ENCODE measurements at places on chromosomes 2 and 18.
A peak's percentile ranks its signal among the peaks of the same experiment; 100 is the strongest.

GRCh38 chr2:118292991-118293390, 204.7 kb downstream of the INSIG2 start:
- ATAC-seq = no peak

DNA sequence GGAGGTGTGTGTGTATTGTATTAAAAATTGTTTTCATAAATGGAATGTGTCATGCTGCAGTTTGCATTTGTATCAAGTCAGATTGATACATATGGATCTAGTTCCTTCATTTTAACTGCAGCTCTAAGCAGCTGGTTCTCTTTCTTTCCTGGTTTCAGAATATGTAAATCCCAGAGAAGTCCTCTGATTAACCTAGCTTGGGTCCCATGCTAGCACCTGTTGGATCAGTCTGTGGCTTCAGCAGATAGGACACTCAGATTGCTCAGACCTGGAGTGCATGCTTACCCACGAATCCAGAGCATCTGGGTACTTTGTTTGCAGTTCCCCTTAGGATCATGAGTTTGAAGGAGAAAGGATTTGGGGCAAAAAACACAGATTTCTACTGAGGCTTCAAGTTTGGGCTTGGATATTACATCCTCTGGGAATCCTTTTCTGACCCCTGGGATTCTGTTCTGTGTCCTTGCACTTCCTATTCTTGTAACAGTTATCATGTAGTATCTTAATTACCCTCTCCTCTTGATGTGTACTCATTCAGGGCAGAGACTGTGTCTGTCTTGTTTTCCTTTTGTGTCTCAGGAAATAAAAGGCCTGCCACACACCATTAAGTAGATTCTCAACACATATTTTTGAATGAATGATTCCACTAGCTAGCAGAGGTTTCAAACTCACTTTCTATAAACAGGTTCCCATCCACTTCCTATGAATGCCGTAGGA, 142.1 kb downstream of the PHLPP1 start:
- ATAC-seq = no peak

GRCh38 chr18:50622865-50623393, 63.0 kb downstream of the MAPK4 start:
- no peak for ATAC-seq

- no peak for ATAC-seq
Measured at GRCh38 chr2:150404147-150404546, 83.3 kb downstream of the RND3 start.

GRCh38 chr2:212595036-212595654, 56.5 kb upstream of the ERBB4 start:
- ATAC-seq = peak; percentile 75

DNA sequence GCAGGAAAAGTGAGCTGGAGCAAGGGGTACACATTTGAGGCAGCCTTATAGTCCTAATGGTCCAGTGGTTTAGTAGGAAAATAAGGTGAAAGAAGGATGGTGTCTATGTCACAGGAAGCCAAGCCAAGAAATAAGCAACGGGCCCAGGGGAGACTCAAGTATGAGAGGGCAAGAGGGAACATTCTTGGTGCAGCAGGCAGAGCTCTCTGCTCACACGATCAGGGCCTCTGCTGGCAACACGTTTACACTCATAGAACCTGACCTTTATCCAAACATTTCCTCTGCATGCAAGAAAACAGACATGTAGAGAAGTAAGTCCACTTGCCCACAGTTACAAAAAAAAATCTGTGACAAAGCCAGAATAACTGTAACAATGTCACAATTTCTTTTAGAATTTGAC, 32.6 kb upstream of the LRRC30 start:
- no peak for ATAC-seq

DNA sequence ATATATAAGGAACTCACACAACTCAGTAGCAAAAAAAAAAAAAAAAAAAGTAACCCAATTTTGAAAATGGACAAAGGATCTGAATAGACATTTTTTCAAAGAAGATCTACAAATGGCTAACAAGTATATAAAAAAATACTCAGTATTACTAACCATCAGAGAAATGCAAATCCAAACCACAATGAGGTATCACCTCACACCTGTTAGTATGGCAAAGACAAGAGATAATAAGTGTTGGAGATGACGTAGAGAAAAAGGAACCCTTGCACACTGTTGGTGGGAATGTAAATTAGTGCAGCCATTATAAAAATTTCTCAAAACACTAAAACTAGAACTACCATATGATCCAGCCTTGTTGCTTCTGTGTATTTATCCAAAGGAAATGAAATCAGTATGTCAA, 5.8 kb upstream of the CNDP1 start:
- no peak for ATAC-seq

DNA sequence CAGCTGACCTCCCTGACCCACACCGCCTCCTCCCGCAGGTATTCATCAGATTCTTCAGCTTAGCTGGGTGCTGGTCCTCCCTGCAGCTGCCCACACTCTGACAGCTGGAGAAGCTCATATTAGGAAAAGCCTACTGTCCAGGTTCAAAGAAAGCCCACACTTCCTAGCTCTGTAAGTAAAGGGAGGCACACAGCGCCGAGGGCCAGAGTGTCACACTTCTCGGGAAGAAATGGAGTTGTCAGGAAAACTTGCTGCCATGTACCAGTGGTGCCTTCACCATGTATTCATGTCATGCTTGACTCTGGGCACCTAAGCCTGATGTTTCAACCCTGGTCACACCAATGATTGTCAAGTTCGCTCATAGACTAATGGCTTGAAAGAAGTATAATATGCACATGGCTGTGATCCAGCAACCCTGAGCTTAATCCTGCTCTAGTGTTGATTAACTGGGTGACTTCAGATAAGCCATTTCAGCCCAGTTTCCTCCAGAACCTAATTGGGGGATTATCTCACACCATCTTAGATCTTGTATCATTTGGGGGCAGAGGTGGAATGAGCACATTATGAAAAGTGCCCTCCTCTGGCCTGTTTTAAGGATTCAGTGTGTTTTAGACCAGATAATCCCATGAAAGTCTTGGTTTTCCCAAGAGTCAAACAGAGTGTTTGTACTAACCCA, 180.3 kb upstream of the PARD3B start:
- ATAC-seq = no peak

- no peak for ATAC-seq
Measured at GRCh38 chr2:121101093-121101715, 183.8 kb downstream of the TFCP2L1 start.

DNA sequence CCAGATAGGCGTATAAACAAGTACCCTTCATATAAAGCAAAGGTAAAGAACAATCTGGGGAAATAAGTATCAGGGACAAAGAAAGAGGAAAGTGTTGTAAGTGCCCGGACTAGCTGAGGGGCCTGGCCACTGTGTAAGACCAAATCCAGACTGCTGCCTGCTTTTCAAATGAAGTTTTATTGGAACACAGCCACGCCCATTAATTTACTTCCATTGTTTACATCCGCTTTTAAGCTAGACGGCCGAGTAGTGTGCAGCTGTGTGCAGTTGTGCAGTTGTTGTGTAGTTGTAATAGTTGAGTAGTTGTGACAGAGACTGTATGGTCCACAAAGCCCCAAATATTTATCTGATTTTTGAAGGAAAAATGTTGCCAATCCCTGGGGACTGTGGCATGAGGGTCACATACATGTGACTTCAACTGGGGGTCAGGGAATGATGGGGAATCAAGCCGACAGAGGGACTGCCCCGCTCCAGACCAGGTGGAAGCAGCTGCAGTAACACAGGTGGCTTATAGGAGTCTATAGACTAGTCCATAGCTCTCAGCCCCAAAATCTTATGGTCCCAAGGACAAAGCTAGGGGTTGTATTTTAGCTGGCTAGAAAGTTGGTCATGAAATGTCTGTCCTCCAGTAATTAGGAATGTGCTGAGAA, 30.0 kb downstream of the FHL2 start:
- ATAC-seq = no peak

DNA sequence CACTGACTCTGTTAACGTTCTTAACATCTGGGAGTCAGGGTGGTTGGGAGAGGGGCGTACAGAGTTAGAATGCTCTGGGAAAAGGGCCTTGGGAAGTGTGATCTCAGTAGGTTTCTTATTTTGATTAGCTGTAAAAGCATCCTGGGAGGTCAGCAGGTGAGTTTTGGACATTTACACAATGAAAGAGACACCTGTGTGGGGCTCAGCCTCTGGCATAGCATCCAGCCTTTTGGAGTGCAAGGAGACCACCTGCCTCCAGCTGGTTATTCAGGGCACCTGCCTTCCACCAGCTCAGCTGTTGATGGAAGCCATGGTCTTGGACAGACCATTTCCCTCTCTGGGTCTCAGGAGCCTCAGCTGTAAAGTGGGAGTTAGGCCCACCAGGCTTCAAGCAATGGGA, 49.7 kb downstream of the ACAA2 start:
- ATAC-seq = peak; percentile 37

DNA sequence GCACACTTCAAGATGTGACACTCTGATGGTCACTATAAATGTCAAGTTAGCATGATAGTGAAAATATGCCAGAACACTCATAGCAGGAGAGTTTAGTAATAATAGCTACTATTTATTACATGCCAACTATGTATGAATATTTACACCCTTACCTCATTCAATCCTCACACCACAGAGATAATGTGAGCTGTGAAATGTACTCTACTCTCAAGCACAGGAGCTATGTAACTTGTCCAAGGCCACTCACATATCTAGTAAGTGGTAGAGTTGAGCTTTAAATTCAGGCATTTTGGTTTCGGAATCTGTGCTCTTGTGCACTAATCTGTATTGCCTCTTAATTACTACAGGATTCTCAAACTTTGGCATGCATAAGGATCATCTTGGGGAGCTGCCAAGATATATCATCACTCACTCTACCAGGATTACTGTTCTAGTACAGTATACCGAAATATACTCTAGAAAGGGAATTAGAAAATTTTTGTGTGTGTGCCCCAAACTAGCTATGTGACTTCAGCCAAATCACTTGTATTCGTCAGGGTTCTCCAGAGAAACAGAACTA, 154.3 kb downstream of the PLCL1 start:
- no peak for ATAC-seq

GRCh38 chr2:74858281-74858680, 24.4 kb downstream of the HK2 start:
- no peak for ATAC-seq

- ATAC-seq = no peak
Measured at GRCh38 chr2:23484767-23485166, 99.8 kb downstream of the KLHL29 start.

DNA sequence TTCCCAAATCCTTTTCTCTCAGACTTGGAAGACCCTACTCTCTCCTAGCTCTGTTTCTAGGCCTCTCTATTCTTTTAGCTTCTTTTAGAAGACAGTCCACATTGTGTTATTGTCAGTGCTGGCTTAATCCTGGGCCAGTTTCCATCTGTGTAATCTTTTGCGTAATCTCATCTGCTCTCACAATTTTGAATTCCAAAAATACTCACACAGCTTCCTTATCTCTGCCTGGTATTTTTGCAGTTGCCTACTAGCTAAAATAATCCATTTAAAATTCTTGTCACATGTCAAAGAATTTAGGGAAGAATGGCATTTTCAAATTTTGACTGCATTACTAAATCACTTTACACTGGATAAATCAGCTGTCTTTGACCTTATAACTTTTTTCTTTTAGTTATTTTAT, 200.6 kb upstream of the MEX3C start:
- no peak for ATAC-seq

GRCh38 chr18:66280470-66280869, 323.4 kb downstream of the CDH19 start:
- ATAC-seq = no peak

All from SK-N-SH treated with all-trans-retinoic acid at 6 μM for 48 hours (cell line).